ENCODE measurements at places on chromosomes 13 and 19.
A peak's percentile ranks its signal among the peaks of the same experiment; 100 is the strongest.

- DNase-seq, result no peak
These were observed 68.5 kb downstream of the FLT1 start for GRCh38 chr13:28426381-28426780.

- peak; percentile 7 for DNase-seq
These were observed 7.0 kb downstream of the SOX21 start for GRCh38 chr13:94705081-94706030.

DNA sequence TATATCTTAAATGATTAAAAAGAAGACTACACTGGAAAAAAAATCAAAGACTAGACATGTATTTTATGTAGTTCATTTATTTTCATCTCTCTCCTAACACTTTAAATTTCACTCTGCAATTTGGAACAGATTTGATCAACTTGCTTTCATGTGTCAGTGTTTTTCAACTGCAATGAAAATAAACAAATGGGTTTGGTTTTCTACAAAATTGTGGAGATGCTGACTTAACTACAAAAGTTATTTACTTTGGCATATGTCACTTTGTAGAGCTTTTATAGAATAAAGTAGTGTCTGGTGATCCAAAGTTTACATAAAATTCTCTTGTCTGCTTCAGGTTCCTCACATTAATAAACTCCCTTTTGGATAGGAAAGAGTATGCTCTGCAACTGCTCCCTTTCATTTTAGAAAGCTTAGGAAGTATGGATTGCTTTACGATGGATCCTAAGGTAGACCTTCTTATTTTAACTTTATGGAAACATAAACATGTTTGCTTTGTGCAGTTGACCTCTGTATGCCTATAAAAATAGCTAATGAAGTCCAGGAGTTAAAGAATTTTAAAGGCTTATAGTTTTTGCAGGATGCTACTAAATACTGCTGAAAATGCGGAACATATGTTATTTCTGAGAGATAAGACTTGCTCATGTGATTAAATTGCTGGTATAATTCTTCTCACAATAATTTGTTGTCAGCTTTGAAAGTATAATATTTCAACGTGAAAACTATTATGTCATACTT is 815.9 kb downstream of the PCDH9 start:
- no peak for DNase-seq

GRCh38 chr19:55650126-55650557 is 2.1 kb downstream of the CCDC106 start:
- DNase-seq, result no peak

- DNase-seq, result peak; percentile 70
These were observed 16.4 kb upstream of the ALOX5AP start for GRCh38 chr13:30718661-30719524.

- no peak for DNase-seq
These were observed 7.9 kb downstream of the CAB39L start for GRCh38 chr13:49435992-49436391.

DNA sequence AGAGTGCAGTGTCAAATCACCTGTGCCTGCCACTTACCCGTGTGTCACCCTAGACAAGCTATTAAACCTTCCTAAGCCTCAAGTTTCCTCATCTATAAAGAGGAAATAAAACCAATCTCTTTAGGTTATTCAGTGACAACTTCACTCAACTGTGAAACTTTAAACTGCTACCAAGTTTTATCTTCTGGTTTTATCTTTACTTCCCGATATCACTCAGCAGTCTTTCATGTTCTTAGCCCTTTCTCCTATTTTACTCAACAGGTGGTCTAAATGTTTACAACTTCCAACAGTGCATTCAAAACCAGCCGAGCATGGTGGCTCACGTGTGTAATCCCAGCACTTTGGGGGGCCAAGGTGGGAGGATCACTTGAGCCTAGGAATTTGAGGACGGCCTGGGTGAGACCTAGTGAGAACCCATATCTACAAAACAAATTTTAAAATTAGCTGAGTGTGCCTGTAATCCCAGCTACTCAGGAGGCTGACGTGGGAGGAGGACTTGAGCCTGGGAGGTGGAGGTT is 59.6 kb downstream of the GPALPP1 start:
- DNase-seq, result no peak

DNA sequence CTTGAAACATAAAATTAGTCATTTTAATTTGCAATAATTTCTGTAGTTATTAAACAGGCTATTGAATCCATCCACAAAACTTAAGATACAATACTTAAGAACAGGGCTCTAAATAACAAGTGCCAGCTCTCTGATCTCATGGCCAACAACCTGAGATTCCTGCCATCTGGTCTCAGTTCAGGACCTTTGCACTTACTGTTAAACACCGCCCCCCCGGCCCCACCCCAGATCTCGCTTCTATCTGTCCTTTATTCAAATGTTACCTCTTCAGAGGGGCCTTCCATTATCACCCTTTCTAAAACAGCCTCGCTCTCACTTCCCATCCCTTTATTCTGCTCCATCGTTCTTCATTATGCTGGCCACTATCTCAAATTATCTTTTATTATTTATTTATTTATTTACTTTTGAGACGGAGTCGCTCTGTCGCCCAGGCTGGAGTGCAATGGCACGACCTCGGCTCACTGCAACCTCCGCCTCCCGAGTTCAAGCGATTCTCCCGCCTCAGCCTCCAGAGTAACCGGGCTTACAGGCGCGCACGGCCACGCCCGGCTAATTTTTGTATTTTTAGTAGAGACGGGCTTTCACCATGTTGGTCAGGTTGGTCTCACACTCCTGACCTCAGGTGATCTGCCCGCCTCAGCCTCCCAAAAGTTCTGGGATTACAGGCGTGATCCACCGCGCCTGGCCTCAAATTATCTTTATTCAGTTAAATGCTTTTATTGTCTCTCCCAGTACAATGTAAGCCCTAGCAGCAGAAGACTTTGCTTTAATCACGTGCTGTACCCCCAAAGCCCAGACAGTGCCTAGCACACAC is 838 bp upstream of the SNRNP70 start:
- no peak for DNase-seq

- DNase-seq, result no peak
These were observed 352.7 kb upstream of the SGCG start for GRCh38 chr13:22828081-22828480.

- DNase-seq, result no peak
These were observed 12.3 kb upstream of the ZBTB32 start for GRCh38 chr19:35692010-35692409.

GRCh38 chr19:51179256-51179655 is 37.2 kb downstream of the SIGLEC7 start:
- DNase-seq, result no peak

GRCh38 chr13:52454459-52454819 is 839 bp upstream of the CKAP2 start:
- DNase-seq, result no peak

DNA sequence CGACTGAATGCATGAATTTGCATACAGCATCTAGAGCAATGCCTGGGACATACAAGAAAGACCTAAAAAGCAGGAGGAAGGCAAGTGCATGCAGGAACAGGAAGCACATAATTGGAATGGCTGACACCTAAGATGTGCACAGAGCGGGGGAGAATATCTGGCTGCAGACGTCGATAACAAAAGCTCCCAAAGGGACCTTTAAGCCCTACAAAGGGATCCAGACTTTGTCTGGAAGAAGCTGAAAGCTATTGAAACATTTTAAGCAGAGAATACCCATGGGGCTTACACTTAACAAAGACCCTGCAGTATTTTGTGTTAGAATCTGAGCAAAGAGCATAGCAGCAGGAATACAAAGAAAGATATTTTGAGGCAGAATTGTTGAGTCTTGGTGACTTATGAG is 107.4 kb upstream of the CLDN10 start:
- DNase-seq, result no peak

- no peak for DNase-seq
These were observed 14.8 kb downstream of the EPSTI1 start for GRCh38 chr13:42977219-42977659.

- DNase-seq, result no peak
These were observed 61.5 kb downstream of the COL4A1 start for GRCh38 chr13:110245416-110245899.

GRCh38 chr13:49219647-49220035 is 497 bp upstream of the MLNR start:
- no peak for DNase-seq

- DNase-seq, result no peak
These were observed 953 bp downstream of the RLN3 start for GRCh38 chr19:14028901-14029300.

GRCh38 chr13:106919133-106919532 is 351.2 kb upstream of the ARGLU1 start:
- no peak for DNase-seq

GRCh38 chr19:6473647-6474046 is 7.9 kb downstream of the DENND1C start:
- no peak for DNase-seq

- no peak for DNase-seq
These were observed 1487.2 kb upstream of the PRR20A start for GRCh38 chr13:55653497-55653896.

DNA sequence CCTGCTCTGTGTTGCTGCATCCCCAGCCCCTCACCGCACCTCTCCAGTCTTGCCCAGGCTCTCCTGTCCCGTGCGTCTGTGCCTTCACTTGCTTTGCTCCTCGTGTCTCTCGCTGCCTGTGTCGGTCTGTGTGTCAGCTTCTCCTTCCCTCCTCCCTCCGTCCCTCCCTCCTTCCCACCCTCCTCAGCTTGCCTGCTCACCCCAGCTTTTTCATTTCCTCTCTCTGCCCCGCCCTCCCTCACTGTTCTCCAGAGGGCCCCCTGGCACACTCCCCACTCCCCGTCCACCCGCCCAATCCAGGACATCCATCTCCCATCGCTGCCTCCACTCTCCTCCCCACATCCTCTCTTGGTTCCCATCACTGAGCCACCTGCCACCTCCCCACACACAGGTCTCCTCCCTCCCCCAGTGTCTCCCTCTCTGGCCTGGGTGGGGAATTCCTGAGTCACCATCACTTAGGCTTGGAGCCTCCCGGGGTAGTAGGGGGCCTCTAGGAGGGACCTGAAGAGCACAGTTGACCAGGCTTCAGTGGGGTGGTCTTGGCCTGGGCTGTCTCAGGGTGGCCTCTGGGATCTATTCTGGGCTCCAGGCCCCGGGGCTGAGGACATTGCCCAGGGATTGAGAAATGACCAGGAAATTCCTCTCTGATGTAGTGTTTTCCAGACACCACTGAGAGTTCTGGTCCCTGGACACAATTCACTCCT is at the start of gene PTGIR:
TSS of gene PTGIR (minus strand) at position 132 of the 704 bp plus-strand sequence. CDS start 864 bp downstream, outside the sequence.
- DNase-seq, result peak; percentile 57

DNA sequence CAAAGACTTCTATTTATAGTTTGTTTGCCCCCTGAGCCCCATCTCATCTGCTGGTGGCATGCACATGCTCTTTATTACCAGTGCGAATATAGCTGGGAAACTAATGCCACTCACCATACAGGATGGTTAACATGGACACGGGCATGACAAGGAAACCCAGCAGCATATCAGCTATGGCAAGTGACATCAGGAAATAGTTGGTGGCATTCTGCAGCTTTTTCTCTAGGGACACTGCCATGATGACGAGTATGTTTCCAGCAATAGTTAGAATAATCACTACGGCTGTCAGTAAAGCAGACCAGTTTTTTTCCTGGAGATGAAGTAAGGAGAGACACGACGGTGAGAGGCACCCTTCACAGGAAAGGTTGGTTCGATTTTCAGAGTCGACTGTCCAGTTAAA is 1.5 kb downstream of the HTR2A start:
- no peak for DNase-seq

DNA sequence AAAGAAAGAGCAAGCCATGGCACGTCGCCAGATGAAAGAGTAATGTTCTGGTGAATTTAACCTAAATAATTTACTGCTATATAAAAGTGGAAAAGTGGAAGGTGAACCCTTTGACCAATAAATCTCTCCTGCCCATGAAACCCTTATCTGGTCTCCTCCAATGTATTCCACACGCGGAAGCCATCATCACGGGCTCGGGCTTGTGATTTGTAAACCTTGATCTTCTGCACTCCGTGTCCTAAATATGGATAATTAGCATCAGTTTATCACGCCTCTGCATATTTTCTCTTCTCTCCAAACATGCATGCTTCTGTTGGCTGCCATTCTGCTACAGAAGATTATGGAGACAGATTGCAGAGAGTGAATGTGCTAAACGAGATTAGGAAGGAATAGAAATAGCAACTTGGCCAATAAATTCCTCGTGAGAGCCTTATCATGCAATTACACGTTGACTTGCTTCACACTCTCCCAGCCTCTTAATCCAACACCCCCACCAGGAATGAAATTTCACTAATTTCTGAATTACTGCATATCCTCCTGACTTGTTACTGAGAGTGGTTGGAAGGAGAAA is 34.5 kb downstream of the SOX1 start:
- DNase-seq, result no peak

Measured in fibroblast of skin of left quadriceps (primary cell).